ENCODE measurements at places on chromosomes 13 and 19. TPM values are rescaled to one million over a fixed set of nuclear protein-coding genes. Genes with fewer than 3 reads are reported as not detected.
A peak's percentile ranks its signal among the peaks of the same experiment; 100 is the strongest.

The C13orf42 gene
- not detected for total RNA-seq

The COX6B2 gene
- not detected for total RNA-seq

The MYADM gene
- total RNA-seq: 115 TPM

The ZNF284 gene
- 1.6 TPM for total RNA-seq

The KPNA3 gene
- total RNA-seq: 58.7 TPM

The FXYD7 gene
- total RNA-seq: not detected

The ZFP82 gene
- total RNA-seq: 4.8 TPM

The SPRY2 gene
- total RNA-seq: 35.8 TPM

The KIR3DL2 gene
- not detected for total RNA-seq

The URAD gene
- total RNA-seq: not detected

The MCEMP1 gene
- 0.67 TPM for total RNA-seq

DNA sequence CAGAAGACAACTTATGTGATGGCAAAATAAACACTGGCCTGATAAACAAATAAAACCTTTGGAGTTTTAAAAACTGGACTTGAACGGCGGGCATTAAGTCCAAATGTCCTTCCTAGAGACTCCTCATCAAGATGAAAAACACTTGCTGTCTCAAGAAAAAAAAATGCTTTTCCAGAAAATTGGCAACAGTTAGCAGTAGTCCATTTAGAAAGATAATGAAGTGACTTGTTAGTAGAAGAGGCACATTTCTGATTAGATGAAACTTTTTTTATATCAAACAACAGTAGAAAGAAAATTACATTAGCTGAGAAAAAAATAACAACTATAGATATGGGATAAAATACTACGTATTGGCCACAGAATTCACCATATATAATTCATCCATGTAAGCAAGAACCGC is 1750.7 kb upstream of the PCDH20 start:
- no peak for DNase-seq

DNA sequence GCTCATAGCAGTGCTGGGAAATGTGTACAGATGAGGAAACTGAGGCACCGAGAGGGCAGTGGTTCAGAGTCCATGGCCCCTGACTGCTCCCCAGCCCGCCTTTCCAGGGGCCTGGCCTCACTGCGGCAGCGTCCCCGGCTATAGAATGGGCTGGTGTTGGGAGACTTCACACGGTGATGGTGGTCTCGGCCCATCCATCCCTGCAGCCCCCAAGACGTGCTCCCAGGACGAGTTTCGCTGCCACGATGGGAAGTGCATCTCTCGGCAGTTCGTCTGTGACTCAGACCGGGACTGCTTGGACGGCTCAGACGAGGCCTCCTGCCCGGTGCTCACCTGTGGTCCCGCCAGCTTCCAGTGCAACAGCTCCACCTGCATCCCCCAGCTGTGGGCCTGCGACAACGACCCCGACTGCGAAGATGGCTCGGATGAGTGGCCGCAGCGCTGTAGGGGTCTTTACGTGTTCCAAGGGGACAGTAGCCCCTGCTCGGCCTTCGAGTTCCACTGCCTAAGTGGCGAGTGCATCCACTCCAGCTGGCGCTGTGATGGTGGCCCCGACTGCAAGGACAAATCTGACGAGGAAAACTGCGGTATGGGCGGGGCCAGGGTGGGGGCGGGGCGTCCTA is 15.9 kb downstream of the LDLR start:
- DNase-seq: no peak

- no peak for DNase-seq
These were observed 36.8 kb upstream of the ATP11A start for GRCh38 chr13:112653071-112653470.

GRCh38 chr13:84479656-84480055 is 597.4 kb upstream of the SLITRK1 start:
- no peak for DNase-seq

GRCh38 chr13:72726726-72727416 is 558 bp downstream of the MZT1 start:
- peak; percentile 59 for DNase-seq

DNA sequence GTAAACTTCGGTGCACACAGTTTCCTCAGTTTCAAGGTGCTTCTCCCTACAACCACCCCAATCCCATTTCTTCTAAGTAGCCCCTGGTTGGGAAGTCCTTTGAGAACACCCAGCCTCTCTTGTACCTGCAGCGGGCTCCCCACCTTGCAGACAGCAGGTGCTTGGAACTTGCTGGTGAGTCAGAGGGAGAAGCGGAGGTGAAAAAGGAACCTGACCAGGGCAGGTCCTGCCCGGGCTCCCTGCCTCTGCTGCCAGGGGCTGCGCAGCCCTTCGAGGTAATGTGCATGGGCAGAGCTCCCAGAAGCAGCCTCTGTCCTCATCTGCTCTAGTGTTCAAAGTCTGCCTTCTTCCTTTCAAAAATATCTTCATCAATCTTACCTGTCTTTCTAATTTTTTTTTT is 274.0 kb upstream of the SOX1 start:
- DNase-seq: no peak

DNA sequence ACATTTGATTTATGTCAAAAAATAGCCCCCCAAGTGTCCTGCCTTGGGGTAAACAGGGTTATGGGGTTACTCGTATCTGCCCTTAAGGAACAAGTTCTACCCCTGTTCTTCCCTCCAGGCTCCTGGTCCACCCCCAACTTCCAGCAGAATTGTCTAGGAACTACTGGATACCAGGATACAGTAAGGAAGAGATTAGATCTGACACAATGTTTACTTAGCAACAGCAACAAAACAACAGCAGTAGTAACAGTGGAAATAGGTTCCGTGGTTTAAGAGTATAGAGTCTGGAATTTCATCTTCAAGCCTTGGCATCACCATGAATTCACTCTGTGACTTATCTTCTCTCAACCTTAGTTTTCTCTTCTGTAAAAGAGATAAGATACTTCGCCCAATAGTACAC is 1.7 kb upstream of the FAM98C start:
- DNase-seq: no peak

DNA sequence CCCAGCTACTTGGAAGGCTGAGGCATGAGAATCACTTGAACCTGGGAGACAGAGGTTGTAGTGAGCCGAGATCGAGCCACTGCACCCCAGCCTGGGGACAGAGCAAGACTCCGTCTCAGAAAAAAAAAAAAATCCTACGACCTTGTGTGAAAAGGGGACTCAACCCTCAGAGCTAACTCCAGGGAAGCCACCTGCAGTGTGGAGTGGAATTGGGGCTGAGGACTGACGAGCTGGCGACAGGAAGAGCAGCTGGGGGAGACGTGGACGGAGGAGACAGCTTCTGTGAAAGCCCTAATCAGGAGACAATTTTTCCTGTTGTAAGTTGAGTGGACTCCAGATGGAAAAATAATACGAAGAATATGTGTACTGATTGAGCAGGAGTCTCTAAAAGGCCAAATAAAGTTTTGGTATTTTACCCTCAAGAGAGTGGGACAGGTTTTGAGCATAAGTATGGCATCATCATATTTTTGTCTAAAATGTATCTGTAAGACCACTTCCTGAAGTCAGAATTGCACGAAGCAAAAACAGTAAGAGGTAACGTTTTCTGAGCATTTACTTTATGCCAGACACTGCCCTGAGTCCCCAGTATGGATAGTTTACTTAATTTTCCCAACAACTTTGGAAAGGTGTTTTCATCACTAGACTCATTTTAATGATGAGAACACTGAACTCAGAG is 12.0 kb upstream of the LAIR1 start:
- DNase-seq: no peak

GRCh38 chr13:76965759-76966421 is 17.6 kb downstream of the ACOD1 start:
- peak; percentile 72 for DNase-seq

- no peak for DNase-seq
These were observed 9.3 kb downstream of the NHLRC3 start for GRCh38 chr13:39047560-39047959.

GRCh38 chr19:45632468-45633196 is 6.6 kb downstream of the EML2 start:
- peak; percentile 80 for DNase-seq

GRCh38 chr13:87274209-87274819 is 396.9 kb upstream of the SLITRK5 start:
- DNase-seq: no peak

- DNase-seq: peak; percentile 97
These were observed at the start of gene KLF2 for GRCh38 chr19:16324384-16325160. KLF2 (plus strand) TSS chr19:16324826; CDS start chr19:16324924, 98 bp downstream.

- no peak for DNase-seq
These were observed 51.3 kb downstream of the PCDH8 start for GRCh38 chr13:52797176-52797575.
